ENCODE measurements at places on chromosomes 12 and 14.

- DNase-seq: no peak
Observed at GRCh38 chr14:89327771-89328212, 89.2 kb downstream of the FOXN3 start.

GRCh38 chr14:61609191-61609843 lies 86.0 kb upstream of the HIF1A start:
- no peak for DNase-seq

- no peak for DNase-seq
Observed at GRCh38 chr12:51270067-51270950, at the start of gene SMAGP. Gene SMAGP (minus strand): TSS chr12:51270415. CDS start chr12:51269278, 1,137 bp downstream.

DNA sequence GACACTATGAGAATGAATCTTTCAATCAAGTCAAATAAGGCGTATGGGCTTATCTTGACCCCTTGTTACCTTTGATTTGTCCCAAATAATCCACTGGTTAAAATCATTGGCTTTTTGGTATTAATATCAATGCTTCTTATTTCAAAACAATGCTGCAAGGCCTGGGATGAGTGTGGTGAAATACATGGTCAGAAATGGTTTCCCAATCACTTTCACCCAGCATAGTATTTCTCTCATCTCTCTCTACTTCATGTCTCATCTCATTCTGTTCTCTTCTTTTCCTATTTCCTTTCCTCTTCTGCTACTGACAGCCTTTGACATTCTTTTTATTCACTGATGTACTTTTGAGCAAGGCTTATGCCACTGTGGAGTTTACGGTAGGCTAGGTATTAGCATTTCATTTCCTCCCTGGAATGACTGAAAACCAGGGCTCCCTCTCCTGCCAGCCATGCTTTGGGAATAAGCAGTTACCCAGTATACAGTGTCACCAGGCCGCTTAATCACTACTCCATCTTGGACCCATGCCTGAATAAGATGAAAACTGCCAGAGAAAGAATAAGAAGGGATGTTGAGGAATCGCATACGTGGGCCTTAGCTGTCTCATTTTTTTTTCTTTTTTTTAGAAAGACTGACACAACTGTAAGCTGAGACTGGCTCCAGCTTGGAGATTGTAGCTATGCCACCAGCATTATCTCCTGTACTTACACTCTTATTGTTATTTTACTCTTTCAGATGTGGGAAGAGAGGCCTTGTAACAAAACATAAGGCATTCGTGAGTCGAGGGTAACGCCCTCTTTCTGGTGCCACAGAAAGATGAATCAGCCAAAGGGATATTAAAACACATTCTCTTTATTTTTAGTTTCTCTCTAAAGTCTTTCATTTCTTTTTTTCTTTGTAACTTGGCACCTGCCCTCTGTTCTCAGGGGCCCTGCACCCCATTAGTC lies 53.5 kb downstream of the IGF1 start:
- no peak for DNase-seq

GRCh38 chr12:46926526-46926925 lies 100.7 kb upstream of the SLC38A4 start:
- DNase-seq: no peak
